ENCODE measurements at places on chromosomes 5 and 9. TPM values are rescaled to one million over a fixed set of nuclear protein-coding genes. Genes with fewer than 3 reads are reported as not detected.

ELL2 gene
- total RNA-seq, result 27.9 TPM

FAM221B gene
- not detected for total RNA-seq

TSLP gene
- not detected for total RNA-seq

MYO10 gene
- 122 TPM for total RNA-seq

TICAM2 gene
- not detected for total RNA-seq

MYOT gene
- total RNA-seq, result 1.1 TPM

ESM1 gene
- not detected for total RNA-seq

FBP2 gene
- not detected for total RNA-seq

DDX46 gene
- 27.0 TPM for total RNA-seq

IL7R gene
- total RNA-seq, result 36.8 TPM

SLC6A18 gene
- total RNA-seq, result not detected

GMCL2 gene
- not detected for total RNA-seq

CAMK2A gene
- not detected for total RNA-seq

ATP10B gene
- total RNA-seq, result 63.5 TPM

ARRDC1 gene
- 215 TPM for total RNA-seq

SVEP1 gene
- 24.8 TPM for total RNA-seq

SPOCK1 gene
- 1.1 TPM for total RNA-seq

SPATA31A3 gene
- not detected for total RNA-seq

TEK gene
- total RNA-seq, result 3.0 TPM

GLDC gene
- not detected for total RNA-seq

CD274 gene
- 1.7 TPM for total RNA-seq

TAS2R1 gene
- total RNA-seq, result not detected

LRRC19 gene
- 65.4 TPM for total RNA-seq
